ENCODE measurements at places on chromosomes 7 and 10.

GRCh38 chr10:132113206-132113605, 47.5 kb downstream of the JAKMIP3 start:
- peak; percentile 68 for DNase-seq

- no peak for DNase-seq
Measured at GRCh38 chr10:11604865-11605650, 6.4 kb downstream of the USP6NL start.

GRCh38 chr7:66781408-66782090, 41.0 kb downstream of the RABGEF1 start:
- DNase-seq, result no peak

DNA sequence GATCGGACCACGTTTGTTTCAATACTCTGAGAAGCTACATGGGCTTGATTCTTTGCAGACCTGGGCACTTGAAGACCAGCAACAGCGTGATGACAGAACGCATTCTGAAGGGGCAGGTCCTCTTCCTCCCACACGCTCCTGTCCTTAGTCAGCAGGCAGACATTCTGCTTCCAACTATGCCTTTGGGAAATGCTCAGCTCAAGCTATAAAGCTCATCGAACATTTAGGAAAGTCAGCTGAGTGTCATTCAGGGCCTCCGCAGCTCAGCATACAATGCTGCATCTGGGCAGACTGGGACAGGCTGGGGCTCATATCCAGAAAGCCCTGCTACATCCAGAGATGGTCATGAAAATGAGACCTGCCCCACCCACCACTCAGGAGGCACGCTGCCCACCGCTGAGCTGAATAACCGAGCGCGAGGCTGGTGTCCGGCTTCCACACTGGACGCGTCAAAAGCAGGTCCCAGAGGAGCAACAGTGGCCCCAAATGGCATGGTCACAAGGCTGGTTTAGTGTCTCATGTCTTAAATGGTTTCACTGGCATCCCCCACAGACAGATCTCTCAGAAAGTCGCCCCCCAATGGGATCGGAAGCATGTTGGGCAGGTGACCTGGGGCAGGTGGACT, 274.0 kb downstream of the DNAJB6 start:
- DNase-seq, result no peak

- no peak for DNase-seq
Measured at GRCh38 chr7:46607176-46607575, 686.1 kb upstream of the IGFBP3 start.

DNA sequence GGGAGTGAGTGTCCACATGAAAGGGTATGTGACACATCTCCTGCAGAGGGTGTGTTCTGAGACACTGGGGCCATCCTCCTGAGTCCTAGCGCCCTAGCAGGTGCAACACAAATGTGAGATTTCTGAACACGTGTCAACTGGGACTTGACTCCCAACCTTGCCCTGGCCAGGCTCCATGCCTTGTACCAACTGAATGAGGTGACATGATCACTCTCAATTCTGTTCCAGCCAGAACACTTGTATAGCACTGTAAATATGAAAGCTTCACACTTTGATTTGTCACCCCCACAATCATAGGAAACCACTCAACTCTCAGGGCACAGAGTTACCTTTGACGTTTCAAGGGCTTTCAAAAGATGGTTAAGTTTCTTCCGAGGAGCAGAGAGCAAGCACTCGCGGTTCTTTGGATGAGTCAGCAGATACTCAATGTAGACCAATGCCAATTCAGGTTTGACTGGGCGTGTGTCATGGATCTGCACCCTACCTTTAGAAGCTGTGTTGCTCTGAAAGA, 48.6 kb downstream of the NCAPG2 start:
- no peak for DNase-seq

- no peak for DNase-seq
Measured at GRCh38 chr7:23787272-23787671, 77.3 kb downstream of the STK31 start.

DNA sequence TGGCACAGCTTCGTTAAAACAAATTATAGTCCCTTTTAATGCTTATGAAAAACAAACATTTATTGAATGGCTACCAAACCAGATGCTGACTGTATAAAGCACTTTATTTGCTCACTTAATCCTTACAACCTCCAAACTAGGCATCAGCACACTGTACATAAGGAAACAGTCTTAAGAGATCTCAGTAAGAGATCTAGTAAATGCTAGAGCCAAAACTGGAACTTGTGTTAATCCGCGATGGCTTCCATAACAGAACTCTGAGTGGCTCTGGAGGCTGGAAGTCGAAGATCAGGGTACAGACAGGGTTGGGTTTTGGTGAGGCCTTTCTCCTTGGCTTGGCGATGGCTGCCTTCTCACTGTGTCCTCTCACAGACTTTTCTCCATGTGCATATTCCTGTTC, 27.0 kb downstream of the PDZD8 start:
- no peak for DNase-seq

GRCh38 chr7:132141109-132141508, 435.2 kb downstream of the PLXNA4 start:
- DNase-seq, result no peak

DNA sequence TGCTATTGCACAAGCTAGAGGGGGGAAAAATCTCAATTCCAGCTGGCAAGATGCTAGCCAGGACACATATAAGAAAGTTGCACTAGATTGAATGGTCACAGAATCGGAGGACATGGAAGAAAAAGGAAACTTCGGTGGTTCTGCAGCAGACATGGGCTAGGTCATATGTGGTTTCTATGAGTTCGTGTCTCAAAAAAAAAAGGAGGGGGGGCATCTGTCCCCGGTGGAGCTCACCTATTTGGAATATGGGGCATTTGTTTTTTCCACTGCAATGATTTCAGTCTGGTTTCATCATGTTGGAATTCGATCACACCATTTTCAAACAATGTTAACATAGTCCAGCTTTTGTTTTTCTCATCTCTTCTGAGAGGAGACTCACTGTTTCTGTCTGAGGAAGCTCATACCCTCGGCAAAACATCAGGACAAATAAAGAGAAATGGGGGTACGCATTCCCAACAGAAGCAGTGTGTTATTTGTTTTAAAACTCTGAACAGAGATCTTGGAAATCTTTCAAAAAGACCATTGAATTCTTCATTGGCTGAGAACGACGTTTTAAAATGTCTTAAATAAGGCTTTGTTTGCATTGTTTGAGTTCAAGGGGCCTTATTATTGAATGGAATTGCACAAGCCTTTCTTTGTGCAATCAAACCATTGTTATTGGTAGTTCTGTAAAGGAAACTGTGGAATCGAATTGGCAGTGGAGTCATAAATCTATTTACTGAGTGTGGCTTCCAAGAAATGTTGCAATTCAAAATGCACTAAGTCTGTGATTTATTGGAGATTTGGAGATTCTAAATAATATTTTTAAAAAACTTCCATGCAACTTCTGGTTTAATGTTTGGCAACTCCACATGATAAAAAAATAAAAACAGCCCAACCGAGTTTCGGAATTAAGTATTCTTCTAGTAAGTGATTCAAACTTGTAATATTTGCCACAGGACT, 173.2 kb downstream of the RTKN2 start:
- DNase-seq, result no peak

DNA sequence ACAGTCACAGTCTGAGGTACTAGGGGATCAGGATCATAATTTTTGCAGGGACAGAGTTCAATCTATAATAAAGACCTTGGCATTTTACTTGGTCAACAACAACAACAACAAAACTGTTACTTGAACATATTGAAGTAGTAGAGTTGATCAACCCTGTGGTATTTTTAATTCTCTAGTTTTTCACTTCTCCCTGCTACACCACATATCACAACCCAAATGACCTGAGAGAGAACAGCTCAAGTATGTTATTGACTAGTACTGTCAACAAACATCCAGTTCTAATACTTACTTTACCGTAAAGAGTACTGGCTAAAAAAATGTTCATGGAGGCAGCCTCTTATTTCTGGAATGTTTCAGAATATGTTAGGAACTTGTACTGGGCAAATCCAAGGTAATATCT, 90.5 kb upstream of the FAM3C start:
- DNase-seq, result no peak

DNA sequence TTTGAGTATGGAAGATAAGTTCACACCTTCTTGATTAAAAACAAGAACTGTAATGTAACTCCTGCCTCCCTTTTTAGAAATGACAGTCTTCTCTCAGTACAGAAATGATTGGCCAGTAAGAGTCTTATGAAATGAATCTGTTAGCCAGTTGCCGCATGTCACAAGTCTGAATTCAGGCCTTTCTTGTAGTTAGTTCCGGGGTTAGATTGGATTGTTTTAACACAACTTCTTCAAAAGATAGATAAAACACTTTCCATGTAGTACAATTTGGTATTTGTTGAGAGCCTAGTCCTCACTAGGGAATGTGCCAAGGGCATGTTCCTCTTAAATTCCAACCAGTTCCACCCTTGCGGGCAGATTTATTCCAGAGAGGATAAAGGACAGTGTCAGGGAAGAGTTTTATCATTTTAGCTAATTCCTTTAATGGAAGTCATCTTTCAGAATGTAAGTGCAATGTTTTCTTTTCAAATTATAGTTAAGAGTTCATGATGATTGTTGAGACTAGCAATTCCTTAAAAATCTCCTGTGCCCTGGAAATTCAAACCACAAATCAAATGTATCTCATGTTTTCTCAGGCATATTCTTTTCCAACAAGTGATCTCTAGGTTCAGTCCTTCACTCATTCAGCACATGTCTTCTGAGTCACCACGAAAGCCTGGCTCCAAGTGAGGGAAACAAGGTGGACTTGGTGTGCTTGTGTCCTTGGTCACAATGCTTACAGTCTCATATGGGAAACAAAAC, 4.1 kb downstream of the FHIP2A start:
- DNase-seq, result no peak
